KG1 (cell line): ENCODE measurements at places on chromosomes 3 and 15.

DNA sequence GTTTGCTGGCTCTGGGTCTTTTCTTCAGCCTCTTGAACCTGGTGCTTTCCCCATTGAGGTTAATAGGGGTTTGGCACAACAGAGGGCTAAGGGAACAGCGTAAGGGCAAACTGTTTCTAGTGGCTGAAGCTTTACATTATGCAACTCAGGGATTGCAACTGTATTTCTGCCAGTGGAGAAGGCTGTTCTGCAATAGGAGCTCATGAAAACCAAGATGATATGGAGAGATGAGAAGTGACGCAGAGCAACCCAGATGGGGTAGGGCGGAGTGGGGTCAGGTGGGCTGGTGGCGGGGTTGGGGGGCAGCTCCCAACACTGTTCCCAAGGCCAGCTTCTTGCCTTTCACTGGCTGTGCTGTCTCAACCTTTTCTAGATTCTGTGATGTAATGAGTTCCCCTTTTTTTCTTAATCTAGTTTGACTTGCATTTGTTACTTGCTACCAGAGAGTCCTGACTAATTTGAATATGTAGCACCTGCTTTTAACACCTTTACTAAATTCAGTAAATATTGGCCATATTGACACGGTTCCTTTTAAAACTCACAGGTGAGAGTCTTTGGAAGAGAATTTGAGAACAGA, 7.2 kb downstream of the GXYLT2 start:
- DNase-seq: no peak

DNA sequence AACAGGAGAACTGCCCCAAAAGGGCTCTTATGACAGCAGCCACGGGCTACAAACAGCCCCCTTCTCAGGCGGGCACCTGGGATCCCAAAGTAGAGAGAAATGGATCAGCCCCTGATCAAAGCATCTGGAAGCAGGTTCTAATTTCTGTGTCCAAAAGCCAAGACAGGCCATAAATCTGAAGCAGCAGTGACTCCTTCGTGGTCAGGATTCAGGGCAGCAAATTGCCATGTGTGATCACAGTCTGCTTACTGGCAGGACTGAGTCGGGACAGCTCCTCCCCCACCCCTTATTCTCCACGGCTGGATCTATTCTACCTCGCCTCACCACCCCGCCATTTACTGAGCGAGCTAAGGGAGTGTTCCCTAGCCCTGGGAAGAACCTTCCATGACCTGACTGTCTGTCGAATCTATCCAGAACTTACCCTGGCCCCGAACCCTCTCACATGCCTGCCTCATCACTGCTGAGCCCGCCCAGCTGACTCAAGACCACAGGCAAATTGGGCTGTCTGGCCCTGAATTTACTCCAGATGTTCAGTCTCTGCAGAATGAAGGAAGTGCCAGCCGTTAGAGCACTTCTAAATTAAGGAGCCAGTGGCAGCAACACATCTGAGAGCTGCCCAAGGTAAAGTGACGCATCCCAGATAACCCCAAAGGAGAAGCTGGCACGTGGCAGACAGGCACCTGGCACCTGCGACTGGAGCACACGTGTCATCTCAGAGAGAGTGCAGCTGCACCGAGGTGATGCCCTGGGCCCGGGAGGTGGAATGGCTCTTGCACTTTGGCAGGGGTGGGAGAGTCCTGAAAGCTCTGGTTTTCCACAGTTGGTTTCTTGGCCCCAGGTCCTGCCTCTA, 1.3 kb downstream of the LRRC15 start:
- no peak for DNase-seq

DNA sequence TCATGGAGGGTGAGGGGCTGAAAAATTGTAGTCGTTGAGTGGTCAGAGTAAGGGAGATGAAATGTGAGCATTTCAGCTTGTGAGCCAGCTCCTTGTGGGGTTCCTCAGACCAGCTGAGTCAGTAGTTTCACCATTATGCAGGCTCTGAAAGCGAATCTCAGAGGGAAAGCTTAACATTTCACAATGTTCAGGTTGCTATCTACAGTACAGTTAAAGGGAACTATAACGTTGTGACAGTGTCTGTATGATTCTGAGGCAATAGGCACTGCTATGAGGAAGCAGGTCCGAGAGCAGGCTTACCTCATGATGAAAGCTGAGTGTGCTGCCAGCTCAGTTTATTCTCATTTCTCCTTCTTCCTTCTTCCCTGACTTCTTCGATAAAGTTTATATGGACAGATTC, 469.6 kb downstream of the EDEM1 start:
- no peak for DNase-seq

DNA sequence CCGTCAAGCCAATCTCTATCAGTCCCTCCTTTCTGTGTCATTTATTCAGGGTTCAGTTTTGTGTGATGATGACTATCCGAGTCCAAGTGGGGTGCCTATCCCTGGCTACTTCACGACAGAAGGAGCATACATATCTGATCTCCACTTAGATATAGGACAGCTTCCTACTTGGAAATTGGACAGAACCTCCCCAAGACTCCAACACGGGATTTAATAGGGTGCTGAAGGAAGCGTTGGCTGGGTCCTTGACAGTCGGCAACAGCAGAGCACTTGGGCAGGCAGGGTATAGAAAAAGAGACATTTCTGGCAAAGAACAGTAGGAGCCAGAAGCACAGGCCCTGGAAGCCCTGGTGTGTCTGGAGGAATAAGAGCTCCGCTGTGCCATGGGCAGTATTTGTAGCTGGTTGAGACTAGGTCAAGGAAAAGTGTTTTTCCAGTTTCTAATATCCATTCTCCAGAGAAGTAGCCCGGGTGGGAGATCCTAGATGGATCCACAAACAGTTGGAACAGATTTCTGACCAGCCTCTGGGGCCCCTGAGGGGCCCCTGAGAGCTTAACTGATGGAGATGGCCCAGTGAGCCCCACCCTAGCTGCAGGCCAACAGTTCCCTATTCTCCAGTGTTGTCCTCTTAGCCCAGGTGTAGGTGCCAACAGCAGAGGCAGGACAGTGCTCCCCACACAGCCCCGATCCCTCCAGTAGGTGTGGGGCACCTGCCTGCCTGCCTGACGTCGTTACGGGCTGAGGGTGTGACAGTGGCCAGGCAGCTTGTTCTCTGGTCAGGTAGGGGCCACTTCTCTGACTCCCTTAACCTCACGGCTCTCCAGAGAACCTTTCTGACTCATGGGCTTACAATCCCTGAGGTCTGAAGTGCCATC, 130.8 kb downstream of the CHCHD6 start:
- DNase-seq: no peak

- DNase-seq: no peak
Observed at GRCh38 chr3:71521940-71522876, 61.3 kb downstream of the FOXP1 start.

- DNase-seq: no peak
Observed at GRCh38 chr15:40630313-40630712, 36.3 kb downstream of the KNL1 start.

DNA sequence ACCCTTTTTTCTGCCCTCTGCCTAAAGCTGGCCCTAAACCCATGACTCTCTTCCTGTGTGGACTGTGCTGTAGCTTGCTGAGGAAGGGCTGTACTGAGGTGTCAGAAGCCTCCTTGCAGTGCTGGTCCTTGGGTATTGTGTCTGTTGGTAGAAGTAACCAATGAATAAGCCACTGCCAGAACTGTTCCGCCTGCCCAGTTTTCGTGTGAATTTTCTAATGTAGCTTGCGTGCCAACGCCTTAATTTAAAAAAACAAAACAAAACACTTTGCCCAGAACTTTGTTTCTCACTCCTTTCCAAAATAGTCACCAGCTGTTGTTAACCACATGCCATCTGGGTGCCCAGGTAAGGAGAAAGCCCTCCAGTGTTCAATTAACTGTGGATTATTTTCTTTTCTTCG, 101.9 kb downstream of the KLHL25 start:
- no peak for DNase-seq

DNA sequence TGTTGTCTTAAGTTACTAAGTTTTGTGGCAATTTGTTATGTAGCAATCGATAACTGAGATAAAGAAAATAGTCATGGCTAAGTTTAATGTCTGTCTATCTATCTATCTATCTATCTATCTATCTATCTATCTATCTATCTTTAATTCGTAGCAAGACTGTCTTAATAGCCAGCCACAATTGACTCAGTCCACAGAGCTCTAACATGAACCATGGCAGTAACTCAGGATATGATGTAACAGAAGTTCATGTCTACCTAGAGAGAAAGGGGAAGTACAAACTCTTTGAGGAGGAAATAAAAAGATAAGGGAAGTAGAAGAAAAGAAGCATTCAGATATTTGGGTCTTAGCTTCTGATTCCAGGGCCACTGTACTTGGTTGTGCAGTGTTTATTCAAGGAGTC, 61.5 kb upstream of the FNDC3B start:
- no peak for DNase-seq

DNA sequence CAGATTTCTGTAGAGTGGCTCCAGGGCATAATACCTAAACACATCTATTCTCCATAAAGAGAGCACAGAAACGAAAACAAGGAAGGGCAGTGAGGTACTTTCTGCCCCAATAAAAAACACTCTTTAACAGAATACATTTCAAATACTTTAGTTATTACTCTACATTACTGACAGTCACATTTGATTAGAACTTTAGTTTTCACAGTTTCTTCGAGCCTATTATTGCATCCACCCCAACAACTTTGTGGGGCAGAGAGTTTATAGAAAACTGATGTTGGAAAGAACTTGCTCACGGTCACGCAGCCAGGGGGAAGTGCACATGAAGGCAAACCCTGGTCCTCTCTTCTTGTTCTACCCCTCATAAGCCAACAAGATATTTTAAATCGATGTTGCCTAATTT, 9.0 kb downstream of the VPS39 start:
- DNase-seq: no peak

DNA sequence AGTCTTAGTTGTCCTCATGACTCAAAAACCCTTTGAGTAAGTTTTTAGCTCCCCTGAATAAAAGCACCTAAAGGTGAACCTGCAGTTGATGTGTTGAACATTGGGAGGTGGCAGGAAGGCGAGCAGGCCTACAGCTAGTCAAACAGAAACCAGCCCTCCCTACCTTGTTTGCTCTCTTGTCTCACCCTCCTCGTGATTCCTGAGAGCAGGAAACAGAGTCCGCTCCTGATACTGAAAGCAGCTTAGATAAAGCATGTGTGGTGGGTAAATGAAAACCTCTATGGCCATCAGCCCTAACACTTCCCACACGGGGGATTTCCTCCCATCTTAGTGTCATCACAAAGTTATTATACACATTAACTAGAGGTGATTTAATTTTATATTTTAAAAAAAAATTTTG, 21.8 kb upstream of the CLDN18 start:
- DNase-seq: no peak

DNA sequence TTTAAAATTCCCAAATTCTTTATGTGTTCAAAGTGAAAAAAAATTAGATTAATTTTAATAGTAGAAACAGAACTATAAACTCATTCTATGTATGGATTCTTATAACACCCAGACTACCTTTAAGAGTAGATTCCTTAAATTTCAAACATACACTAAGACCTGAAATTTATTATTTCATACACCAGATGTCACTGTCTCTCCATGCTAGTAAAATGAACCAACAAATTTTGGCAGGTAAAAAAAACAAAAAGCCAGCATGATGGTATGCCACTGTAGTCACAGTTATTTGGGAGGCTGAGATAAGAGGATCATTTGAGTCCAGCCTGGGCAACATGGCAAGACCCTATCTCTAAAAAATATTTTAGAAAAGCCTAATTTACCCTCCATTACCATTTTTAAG, 461.3 kb upstream of the NAALADL2 start:
- DNase-seq: peak; percentile 21
